ENCODE measurements at places on chromosomes 3 and 15. TPM values are rescaled to one million over a fixed set of nuclear protein-coding genes. Genes with fewer than 3 reads are reported as not detected.

Gene TMEM207
- not detected for total RNA-seq

Gene CPLX3
- total RNA-seq, result 0.19 TPM

Gene NFKBIZ
- total RNA-seq, result 8.6 TPM

GRCh38 chr3:115252679-115253078 is 105.6 kb upstream of the ZBTB20 start:
- no peak for DNase-seq

Gene ST8SIA2
- total RNA-seq, result not detected

Gene ZNF660
- 0.74 TPM for total RNA-seq

Gene MOBP
- not detected for total RNA-seq

- no peak for DNase-seq
These were observed 115.9 kb downstream of the DCLK3 start for GRCh38 chr3:36648241-36649034.

Gene DLL4
- total RNA-seq, result 8.4 TPM

Data from psoas muscle (tissue), 8 donors.